ENCODE measurements at places on chromosomes 2 and 18. TPM values are rescaled to one million over a fixed set of nuclear protein-coding genes. Genes with fewer than 3 reads are reported as not detected.
A peak's percentile ranks its signal among the peaks of the same experiment; 100 is the strongest.

DNA sequence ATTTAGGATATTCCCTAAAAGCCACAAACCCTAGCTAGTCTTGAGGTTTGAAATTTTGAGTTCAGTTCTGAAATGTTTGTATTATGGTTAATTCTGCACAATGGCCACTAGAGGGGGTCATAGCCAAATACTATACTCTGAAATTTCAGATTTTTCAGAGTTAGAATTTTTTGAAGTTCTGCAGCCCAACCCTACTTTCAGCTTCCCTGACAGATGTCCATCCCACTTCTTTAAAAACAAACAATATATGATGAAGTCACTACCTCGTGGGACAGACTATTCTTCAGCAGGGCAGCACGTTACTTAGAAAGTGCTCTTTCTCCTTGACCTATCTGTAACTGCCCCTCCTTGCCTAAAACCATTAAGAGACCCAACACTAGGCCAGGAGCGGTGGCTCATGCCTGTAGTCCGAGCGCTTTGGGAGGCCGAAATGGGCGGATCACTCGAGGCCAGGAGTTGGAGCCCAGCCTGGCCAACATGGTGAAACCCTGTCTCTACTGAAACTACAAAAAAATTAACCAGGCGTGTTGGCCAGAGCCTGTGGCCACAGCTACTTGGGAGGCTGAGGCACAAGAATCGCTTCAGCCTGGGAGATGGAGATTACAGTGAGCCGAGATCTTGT lies 48.2 kb upstream of the PAPOLG start:
- H3K27ac ChIP-seq: no peak overlapping the region
- DNase-seq: no peak

DNA sequence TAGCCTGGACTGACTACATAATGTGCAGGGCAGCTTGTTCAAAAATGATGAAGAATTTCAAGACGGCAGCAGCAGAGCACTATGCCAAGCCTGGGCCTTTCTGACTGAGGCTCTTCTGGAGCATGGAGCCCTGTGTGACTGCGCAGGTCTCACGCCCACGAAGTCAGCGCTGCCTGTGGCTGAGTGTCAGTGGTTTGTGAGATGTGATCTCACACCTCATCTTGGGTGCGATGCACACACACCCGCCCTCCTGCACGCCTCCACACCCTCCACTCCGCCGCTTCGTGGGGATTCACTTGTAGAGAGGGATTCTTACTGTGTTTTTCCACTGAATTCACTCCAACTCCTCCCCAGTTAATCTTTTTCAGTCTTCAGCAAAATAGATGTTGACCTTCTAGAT lies 103.9 kb downstream of the VIT start:
- H3K4me1 ChIP-seq: peaks cover 23% of the 10 kb centered on the region
- peak overlapping the region; percentile 85 for H3K27ac ChIP-seq
- DNase-seq: no peak
- peaks cover 2% of the 10 kb centered on the region for H3K36me3 ChIP-seq
- H3K4me3 ChIP-seq: no peak overlapping the region
- peaks cover 18% of the 10 kb centered on the region for H3K27me3 ChIP-seq

DNA sequence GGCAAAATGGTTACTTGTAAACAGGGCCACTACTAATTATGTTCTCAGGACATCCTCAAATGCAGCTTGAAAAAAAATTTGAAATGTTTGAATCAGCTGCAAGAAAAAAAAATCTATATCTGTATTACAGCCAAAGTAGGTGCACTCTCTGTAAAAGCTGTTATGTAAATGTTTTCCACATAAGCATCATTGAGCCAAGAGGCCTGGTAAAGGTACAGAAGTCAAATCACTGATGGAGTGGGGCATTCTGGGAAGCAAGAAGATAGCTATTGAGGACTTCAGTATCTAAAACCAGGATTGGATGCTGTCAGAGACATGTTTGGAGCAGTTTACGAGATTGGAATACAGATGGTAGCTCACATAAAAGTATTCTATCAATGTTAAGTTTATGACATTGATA lies 80.3 kb downstream of the MAPRE2 start:
- no peaks in the 10 kb centered on the region for H3K27me3 ChIP-seq
- peak overlapping the region; percentile 82 for H3K27ac ChIP-seq
- peaks cover 13% of the 10 kb centered on the region for H3K36me3 ChIP-seq
- peak overlapping the region; percentile 46 for H3K4me3 ChIP-seq
- no peak for DNase-seq

DNA sequence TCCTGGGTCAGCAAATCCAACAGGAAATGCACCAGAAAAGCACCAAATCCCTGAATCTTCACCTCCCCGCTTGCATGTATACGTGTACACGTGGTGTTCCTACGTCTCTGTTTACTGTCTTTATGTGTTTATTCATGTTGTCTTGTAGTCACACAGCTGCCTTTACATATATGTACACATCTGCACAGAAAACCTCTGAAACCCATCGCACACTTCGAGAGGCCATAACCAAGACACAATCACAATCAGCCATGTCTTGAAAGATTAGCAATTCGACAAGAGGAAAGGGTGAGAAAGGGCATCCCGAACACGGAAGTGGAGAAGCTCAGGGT lies 98.1 kb downstream of the PLB1 start:
- H3K4me1 ChIP-seq: peaks cover 17% of the 10 kb centered on the region
- DNase-seq: no peak
- peaks cover 10% of the 10 kb centered on the region for H3K27me3 ChIP-seq
- H3K36me3 ChIP-seq: no peaks in the 10 kb centered on the region
- H3K27ac ChIP-seq: peak overlapping the region; percentile 85

- H3K36me3 ChIP-seq: no peaks in the 10 kb centered on the region
- H3K27me3 ChIP-seq: no peaks in the 10 kb centered on the region
- peaks cover 25% of the 10 kb centered on the region for H3K4me1 ChIP-seq
- DNase-seq: no peak
- peak overlapping the region; percentile 71 for H3K4me3 ChIP-seq
These were observed 316.1 kb upstream of the MYT1L start for GRCh38 chr2:2647141-2647541.

The CTIF gene
- total RNA-seq: 3.4 TPM

DNA sequence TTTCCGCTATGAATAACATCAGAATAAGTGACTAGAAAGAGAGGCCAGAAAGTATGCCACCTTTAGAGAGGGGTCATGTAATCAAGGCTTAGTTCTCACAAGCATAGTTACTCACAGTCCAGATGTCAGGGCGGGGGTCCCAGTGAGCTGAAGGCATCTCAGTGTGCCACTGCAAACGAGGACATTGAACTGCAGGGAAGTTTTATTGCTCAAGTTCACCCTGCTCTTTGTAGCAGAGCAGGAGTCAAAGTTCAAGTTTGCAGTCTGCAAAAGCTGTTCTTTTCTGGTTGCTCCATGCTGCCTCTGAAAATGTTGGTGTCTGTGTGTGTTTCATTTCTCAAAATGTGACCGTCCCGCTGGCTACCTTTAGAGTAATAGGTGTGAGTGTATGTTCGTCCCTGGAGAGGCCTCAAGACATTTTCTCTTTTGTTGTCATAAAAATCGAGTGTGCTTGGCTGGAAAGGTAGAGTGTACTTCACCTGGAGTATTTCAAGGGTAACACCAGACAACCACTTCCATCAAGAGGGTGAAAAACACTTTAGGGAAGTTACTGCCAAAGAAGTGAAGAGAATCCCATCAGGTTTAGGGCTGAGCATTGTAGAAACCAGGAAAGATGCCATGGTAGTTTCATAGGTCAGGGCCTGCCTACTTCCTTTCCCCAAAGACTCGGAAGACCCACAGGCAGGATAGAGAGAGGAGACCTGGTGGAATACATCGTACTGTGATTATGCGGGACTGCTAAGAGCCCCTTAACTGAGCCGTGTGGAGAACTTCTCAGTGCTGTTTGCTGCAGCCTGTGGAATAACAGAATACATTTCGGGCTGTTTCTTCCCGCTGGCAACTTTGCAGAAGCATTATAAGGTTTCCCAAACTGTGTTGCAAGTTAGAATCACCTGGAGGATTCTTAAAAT lies 89.9 kb downstream of the LYPD6 start:
- H3K36me3 ChIP-seq: no peaks in the 10 kb centered on the region
- H3K27me3 ChIP-seq: peaks cover 14% of the 10 kb centered on the region
- no peak overlapping the region for H3K4me3 ChIP-seq
- H3K4me1 ChIP-seq: no peaks in the 10 kb centered on the region

DNA sequence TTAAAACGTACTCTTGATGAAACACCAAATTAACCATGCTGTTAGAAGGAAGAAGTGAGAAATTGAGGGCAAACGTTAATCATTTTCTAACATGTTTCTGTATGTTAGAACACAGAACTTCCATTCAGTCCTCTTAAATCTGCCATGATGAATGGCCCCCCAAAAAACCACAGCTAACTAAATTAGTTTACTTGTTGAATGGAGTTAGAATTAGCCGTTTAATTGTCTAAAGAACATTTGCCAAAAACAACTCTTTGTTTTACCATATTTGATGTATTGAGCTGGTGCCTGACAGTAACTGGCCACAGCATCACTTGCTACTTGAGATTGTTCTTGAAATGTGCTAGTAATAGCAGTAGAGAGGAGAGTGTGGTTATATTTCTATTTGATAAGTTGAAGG lies 12.7 kb downstream of the CCNYL1 start:
- no peak overlapping the region for H3K4me3 ChIP-seq
- H3K27me3 ChIP-seq: no peaks in the 10 kb centered on the region
- no peaks in the 10 kb centered on the region for H3K36me3 ChIP-seq
- H3K27ac ChIP-seq: no peak overlapping the region
- H3K4me1 ChIP-seq: peaks cover 37% of the 10 kb centered on the region

- no peaks in the 10 kb centered on the region for H3K27me3 ChIP-seq
- no peak for DNase-seq
- H3K27ac ChIP-seq: no peak overlapping the region
- no peaks in the 10 kb centered on the region for H3K36me3 ChIP-seq
These were observed 11.0 kb upstream of the PLEKHM3 start for GRCh38 chr2:208036357-208036756.

The CHST9 gene
- not detected for total RNA-seq

The SCN3A gene
- 0.27 TPM for total RNA-seq

The UCN gene
- total RNA-seq: 5.9 TPM

- no peak overlapping the region for H3K4me3 ChIP-seq
- no peaks in the 10 kb centered on the region for H3K27me3 ChIP-seq
- H3K27ac ChIP-seq: no peak overlapping the region
- DNase-seq: no peak
- H3K36me3 ChIP-seq: no peaks in the 10 kb centered on the region
These were observed 240.6 kb downstream of the TFCP2L1 start for GRCh38 chr2:121044412-121044811.

The RAX gene
- not detected for total RNA-seq

The GPC1 gene
- 1.2 TPM for total RNA-seq

- peaks cover 17% of the 10 kb centered on the region for H3K4me1 ChIP-seq
- H3K4me3 ChIP-seq: no peak overlapping the region
- H3K27ac ChIP-seq: no peak overlapping the region
- H3K36me3 ChIP-seq: no peaks in the 10 kb centered on the region
- no peaks in the 10 kb centered on the region for H3K27me3 ChIP-seq
These were observed 338.0 kb downstream of the TNS1 start for GRCh38 chr2:217664761-217665160.

GRCh38 chr2:83224591-83225200 lies 1234.4 kb downstream of the SUCLG1 start:
- H3K27ac ChIP-seq: no peak overlapping the region
- H3K4me3 ChIP-seq: no peak overlapping the region
- H3K36me3 ChIP-seq: no peaks in the 10 kb centered on the region
- no peak for DNase-seq
- H3K27me3 ChIP-seq: no peaks in the 10 kb centered on the region

- peaks cover 14% of the 10 kb centered on the region for H3K27me3 ChIP-seq
- H3K36me3 ChIP-seq: no peaks in the 10 kb centered on the region
- peaks cover 9% of the 10 kb centered on the region for H3K4me1 ChIP-seq
- H3K27ac ChIP-seq: no peak overlapping the region
- DNase-seq: no peak
- no peak overlapping the region for H3K4me3 ChIP-seq
These were observed 13.6 kb upstream of the TEX51 start for GRCh38 chr2:126884861-126885750.

DNA sequence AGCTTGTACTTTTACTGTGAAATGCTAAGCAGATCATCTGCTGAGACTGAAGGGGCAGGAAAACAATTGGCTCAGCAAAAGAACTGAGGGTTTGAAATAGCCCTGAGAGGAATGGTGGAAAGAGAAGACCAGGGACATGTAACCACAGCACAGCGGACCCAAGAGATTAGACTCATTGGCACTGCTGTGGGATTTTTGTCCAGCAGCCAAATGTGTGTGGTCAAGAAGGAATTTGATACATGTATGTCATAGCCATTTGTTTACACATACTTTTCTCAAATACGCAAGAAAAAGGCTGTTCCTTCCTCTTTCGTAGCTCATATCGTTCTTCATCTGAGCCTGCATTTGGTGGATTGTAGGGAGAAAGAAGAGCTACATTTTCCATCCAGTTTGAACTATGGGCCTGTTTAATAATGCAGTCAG lies 73.8 kb downstream of the TRABD2A start:
- no peaks in the 10 kb centered on the region for H3K36me3 ChIP-seq
- H3K27ac ChIP-seq: peak overlapping the region; percentile 45
- H3K27me3 ChIP-seq: no peaks in the 10 kb centered on the region
- no peak for DNase-seq
- H3K4me1 ChIP-seq: peaks cover 17% of the 10 kb centered on the region

The IL36A gene
- 2.1 TPM for total RNA-seq

DNA sequence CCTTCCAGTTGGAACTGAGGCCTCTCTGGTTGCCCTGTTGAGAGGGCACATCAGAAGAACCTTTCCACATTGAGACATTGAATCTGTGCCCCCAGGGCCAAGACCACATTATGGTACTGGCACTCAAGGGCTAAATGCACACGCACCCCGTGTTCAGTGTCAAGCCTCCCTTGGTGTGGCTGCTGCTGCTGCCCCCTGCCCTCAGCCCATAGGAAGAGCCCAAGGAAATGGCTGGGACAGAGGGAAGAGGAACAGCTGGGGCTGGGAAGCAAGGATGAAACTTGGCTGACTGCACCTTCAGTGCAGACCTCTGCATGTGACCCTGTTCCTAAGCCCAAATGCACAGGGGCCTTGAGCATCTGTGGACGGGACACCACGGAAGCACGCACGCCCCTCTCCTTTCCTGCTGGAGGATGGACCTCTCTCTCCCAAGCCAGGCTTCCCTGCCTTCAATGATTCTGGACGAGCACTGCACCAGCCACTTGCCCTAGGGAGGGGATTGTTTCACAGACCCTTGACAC lies 40.2 kb downstream of the NIFK start:
- peaks cover 32% of the 10 kb centered on the region for H3K4me1 ChIP-seq
- H3K27me3 ChIP-seq: no peaks in the 10 kb centered on the region

DNA sequence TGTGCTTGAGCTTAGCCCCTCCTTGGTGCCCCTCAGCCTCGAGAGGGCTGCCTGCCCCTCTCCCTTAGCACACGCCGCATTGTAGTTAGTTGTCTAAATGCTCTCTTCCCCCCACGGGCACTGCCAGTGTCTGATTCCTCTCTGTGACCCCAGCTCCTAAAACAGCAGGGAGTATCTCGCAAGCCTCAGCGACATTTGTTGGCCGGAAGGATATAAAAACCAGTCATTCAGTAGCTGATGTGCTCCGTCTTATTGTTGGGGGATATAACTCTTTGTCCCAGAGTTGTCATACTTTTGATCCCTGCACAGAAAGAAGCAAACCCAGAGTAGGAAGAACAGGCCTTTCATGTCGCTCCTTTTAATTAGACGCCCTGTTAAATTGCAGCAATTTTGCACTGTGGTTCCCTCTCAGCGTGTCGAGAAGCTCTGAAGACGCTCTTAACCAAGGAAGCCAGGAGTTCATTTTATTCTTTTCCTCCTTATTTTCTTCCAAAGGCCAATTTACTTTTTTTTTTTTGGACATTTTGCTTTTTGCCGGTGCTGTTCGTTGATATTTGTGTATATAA lies 201.8 kb downstream of the KLHL29 start:
- H3K4me3 ChIP-seq: no peak overlapping the region
- H3K4me1 ChIP-seq: no peaks in the 10 kb centered on the region
- H3K27ac ChIP-seq: no peak overlapping the region
- DNase-seq: no peak

- H3K27me3 ChIP-seq: no peaks in the 10 kb centered on the region
- no peaks in the 10 kb centered on the region for H3K36me3 ChIP-seq
- DNase-seq: no peak
- no peak overlapping the region for H3K27ac ChIP-seq
- no peak overlapping the region for H3K4me3 ChIP-seq
These were observed 32.4 kb downstream of the COMMD1 start for GRCh38 chr2:61937886-61938285.

The CDH7 gene
- total RNA-seq: not detected
